ENCODE measurements at places on chromosomes 4 and X.

- no peak for DNase-seq
These were observed 31.2 kb downstream of the SLC2A9 start for GRCh38 chr4:9989918-9990635.

- no peak for DNase-seq
These were observed 82.6 kb downstream of the SORBS2 start for GRCh38 chr4:185729391-185729804.

DNA sequence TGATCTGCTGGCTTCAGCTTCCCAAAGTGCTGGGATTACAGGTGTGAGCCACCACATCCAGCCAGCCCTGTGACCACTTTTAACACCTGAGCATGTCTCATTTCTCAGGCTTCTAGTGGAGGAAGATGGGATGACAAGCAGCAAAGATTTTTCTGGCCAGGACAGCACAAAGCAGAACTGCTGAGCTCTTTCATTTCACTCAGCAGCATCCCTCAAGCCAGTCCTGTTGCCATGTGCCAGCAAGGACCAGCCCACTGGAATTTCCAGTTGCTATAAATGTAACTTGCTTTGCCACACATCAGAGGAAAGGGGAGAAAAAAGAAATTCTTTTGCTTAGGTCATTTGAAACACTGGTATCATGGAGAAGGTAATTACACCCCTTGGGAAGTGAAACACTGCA is 75.9 kb downstream of the SLC9A7 start:
- no peak for DNase-seq

DNA sequence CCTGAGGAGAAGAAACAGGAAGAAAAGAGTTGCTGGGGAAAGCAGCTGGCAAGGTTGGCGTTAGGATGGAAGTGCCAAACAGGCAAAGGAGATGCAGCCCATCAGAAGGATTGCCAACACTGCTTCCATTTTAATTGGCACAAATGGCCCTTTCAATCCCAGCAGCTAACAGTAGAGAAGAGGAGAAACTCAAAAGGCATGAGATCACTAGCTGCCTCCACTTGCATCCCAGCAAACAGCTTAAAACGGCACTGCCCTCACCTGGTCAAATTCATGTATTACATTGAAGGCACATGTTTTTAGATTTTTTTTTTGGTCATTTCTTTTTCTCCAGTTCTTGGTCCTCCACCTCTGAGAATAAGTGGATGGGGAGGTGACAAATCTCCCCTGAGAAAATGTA is 14.9 kb upstream of the LOC101059915 start:
- DNase-seq = no peak

GRCh38 chr4:37896206-37896860 is 5.4 kb downstream of the TBC1D1 start:
- no peak for DNase-seq

DNA sequence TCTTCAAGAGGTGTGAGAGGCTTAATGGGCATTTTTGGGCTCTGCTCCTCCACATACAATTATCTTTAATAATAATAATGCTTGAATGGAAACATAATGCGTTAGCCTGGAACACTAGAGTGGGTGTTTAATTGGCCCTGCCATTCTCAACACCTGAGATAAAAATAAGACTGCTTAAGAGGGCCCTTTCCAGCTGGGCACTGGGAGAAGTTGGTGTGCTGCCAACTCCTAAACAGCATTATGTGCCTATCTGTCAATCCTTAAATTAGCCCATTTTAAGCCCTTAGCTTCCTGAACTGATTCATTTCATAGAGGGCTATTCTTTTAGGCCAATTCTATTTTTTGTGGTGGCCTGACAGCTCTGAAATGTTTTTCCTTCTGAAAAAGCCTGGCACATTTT is 211.1 kb upstream of the ZIC3 start:
- DNase-seq = peak; percentile 9

GRCh38 chr4:101049549-101050001 is 297.8 kb downstream of the PPP3CA start:
- DNase-seq = no peak

DNA sequence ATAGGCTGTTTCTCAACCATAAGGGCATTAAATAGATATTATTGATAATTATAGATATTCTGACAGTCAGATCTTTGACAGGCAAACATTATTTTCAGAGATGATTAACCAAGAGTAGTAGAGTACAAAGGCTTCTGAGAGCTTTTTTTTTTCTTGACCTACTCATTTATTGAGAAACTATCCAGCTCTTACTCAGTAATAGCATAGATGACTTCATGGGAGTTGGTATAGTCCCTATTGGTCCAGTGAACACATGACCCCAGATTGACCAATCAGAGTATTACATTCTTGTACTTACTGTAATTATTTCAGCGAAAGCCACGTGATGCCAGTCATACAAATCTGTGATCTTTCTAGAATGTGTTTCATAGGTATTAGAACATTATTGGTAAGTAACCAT is 508.7 kb downstream of the FSTL5 start:
- DNase-seq = no peak

Measured in NCI-H774 (cell line).